ENCODE measurements at places on chromosomes 6 and 20. TPM values are rescaled to one million over a fixed set of nuclear protein-coding genes. Genes with fewer than 3 reads are reported as not detected.

The SLPI gene
- total RNA-seq = not detected

DNA sequence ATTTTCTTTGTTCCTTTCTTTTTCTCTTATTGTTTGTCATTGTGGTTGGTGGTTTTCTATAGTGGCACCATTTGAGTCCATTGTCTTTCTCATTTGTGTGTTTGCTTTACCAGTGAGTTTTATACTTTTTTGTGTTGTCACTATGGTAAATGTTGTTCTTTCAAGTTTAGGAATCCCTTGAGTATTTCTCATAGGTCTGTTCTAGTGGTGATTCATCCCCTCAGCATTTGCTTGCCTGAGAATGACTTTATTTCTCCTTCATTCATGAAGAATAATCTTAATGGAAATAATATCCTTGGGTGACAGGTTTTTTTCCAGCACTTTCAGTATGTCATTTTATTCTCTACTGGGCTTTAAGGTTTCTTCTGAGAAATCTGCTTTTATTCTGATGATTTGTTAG, 209.2 kb upstream of the ASCC3 start:
- no peak for DNase-seq

DNA sequence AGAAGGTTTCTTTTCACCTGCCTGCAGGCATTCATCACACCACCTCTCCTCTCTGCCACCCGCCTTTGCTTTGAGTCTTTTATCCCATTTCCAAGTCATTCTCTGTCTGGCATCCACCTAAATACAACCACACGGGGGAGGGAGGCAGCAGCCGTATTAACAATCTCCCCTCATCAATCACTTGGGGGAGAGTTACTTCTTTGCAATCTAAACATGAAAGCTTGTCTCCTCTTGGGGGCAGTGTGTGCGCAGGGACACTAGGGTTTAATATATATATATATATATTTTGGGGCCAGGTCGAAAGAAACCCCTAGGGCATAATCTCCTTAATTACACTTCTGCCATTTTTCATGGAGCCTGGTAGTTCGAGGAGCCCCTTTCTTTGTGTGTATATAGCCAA, 214.5 kb downstream of the TSHZ2 start:
- peak; percentile 46 for DNase-seq

DNA sequence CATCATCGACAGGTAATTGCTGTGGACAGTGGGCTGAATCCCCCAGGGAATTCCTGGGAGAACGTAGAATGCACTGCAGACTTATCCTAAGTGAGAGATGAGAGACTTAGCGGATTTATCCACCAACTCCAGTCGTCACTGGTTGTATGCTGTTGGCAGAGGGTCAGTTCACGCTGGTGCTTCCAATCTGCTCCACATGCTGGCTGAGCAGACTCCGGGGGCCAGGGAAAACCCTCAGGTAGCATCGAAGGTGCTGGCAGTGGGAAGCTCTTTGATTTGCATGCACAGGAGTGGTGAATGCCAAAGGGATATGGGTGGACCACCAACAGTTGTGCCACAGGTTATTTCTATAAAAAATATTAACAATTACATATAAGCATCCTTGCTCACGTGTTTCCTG, 20.2 kb downstream of the TTLL9 start:
- DNase-seq = no peak

- no peak for DNase-seq
Observed at GRCh38 chr6:108350528-108350927, 55.7 kb downstream of the AFG1L start.

Data from H7 (cell line).